ENCODE measurements at places on chromosomes 6 and 20.
A peak's percentile ranks its signal among the peaks of the same experiment; 100 is the strongest.

DNA sequence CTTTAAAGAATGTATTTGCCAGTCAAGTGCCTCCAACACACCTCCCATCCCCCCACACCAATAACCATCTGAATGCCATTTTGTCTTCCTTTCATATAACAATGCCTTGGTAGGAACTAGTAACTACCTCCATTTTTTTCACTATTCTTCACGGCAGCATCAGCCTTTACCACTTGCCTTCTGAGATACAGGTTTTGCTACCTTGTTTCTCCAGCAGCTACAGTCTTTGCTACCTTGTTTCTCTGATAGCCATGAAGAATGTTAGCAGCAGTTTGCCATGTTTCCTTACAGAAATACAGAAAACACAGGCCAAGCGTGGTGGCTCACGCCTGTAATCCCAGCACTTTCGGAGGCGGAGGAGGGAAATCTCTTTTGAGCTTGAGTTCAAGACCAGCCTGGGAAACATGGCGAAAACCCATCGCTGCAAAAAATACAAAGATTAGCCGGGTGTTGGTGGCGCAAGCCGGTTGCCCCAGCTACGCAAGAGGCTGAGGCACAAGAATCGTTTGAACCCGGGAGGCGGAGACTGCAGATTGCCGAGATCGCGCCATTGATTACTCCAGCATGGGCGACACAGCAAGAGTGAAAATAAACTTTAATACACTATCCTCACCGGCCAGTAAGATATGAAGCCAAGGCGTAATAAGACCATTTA, 100.9 kb downstream of the HFE start:
- peak; percentile 52 for DNase-seq

DNA sequence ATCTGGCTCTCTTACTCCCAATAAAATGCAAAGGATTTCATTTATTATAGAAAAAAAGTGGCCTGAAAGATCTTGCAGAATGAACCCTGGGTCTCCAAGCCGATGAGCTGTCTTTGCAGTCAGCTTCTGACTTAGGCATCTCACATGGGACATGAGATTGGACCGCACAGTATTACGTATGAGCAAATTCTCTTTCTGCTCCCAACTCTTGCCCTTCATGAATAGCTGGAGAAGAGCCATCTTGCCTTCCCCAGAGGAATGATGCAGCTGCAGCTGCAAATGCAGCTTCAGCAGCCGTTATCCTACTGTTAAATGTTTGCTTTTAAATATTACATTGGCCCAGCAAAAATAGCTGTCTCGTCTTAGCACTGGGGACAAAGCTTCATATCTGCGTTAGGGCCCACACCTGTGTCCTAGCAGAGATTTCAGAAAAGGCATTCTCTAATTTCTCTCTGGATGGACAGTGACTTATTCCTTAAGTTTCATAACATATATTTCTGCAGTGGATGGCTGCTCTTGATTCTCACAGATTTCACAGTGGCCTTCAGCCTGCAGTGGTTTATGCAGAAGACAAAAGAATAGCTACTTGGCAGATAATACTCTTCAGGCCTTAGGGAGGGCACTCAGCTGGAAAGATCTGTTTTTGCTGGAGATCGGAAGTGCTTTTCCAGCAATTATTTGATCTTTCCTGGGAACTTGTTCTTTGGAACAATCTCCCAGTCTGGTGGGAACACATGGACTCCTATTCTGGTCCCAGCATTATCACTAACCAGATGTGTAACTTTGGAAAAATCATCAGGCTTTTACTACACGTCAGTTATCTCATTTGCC, 129.2 kb downstream of the FYN start:
- no peak for DNase-seq

DNA sequence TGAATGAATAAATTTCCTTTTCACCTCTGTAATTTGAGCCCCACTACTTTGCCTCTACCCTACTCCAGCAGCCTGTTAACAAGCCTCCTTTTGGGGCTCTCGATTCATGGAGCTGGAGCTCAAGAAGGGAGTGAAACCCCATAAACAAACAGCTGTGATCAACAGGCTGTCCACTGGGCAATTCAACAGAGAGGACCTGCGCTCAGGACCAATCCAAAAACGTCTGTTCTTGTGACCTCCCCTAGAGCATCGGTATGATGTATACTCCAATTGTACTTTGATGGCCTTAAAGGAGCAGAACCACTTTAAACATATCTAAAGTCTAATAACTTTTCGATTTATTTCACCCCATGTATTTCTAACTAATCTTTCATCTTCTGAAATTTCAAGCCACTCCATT, 37.4 kb downstream of the HIVEP2 start:
- no peak for DNase-seq

GRCh38 chr6:149983145-149983544, 19.4 kb downstream of the ULBP1 start:
- no peak for DNase-seq

- no peak for DNase-seq
Observed at GRCh38 chr6:53203483-53203882, 54.8 kb upstream of the GCM1 start.

DNA sequence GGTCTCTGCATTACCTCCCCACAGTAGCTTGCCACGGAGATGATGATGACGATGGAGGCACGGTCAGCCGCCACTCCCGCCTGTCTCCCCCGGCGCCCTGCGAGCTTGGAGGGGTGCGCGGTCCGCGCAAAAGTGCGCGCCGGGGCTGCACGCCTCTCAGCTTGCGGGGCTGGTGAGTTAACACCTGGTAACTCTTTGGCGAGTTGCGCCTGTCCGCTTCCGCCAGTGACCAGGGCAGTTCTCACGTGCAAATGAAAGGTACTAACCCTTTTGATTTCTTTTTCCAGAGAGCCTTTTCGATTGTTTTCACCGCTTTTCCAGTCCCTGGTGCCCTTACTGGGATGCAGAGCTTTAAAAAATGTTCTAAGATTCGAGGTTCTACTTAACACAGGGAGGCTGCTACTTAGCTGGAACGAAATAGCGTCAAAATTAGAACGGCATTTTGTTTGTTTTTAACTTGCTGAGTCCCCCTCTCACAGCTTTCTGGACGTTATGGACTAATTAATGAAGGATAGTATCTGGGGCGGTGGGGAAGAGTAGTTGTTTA, 6.2 kb downstream of the GRIK2 start:
- DNase-seq = no peak

- DNase-seq = no peak
Observed at GRCh38 chr6:43311666-43312065, 3.0 kb upstream of the CRIP3 start.

GRCh38 chr6:41914869-41915530, 5.9 kb downstream of the MED20 start:
- no peak for DNase-seq

DNA sequence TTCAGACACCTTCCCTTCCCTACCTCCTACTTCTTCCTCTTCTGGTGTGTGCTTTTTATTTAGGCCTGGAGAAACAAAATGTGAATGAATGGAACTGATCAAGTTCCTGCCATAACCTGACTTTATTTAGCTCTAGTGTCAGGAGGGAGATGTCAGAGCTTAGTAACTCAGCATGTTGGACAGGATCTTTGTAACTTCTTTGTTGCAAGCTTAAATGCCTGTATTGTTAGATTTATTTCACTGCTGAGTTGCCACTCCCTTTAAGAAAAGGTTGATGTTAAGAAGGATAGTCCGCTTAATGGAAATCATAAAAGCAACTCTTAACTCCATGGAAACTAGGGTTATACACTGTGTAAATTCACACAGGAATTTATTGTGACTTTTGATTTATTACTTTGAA, 2.2 kb downstream of the FAM120B start:
- DNase-seq = no peak

GRCh38 chr6:147900247-147900830, 391.8 kb downstream of the SAMD5 start:
- no peak for DNase-seq

DNA sequence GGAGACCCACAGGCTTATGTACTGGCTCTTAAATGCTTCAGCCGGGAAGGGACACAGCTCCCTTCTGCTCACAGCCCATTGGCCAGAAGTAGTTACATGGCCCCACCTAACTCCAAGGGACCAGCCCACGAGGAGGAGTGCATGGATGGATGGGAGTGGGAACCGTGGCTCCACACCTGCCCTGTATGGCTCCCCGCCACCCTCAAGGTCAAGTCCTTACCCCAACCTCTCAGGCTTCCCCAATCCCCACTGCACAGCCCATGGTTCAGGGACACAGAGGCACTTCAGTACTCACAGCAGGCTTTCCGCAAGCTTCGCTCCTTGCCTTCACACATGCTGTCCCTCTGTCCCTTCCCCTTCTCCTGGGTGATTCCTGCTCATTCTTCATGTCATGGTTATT, 137.9 kb upstream of the KCNG1 start:
- no peak for DNase-seq

DNA sequence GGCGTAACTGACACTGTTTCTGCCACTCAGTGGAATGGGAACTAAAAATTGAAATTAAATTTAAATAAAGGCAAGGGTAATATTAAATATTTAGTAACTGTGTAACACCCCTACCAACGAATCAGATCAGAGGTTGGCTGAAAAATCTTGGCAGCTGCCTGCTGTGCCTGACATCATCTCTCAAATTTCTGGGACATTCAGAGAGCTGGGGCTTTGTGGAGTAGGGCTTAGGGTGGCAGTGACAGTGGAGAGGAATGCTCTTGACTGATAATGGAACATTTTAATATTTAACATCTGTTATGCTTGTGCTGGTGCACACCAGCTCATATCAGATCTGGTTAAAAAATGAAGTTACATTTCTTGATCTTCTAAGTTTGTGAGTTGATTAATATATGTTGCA, 62.2 kb downstream of the RFPL4B start:
- DNase-seq = no peak

- DNase-seq = no peak
Observed at GRCh38 chr20:4767084-4767483, 45.4 kb downstream of the PRND start.

GRCh38 chr6:135310291-135310690, 129.2 kb downstream of the MYB start:
- DNase-seq = no peak

DNA sequence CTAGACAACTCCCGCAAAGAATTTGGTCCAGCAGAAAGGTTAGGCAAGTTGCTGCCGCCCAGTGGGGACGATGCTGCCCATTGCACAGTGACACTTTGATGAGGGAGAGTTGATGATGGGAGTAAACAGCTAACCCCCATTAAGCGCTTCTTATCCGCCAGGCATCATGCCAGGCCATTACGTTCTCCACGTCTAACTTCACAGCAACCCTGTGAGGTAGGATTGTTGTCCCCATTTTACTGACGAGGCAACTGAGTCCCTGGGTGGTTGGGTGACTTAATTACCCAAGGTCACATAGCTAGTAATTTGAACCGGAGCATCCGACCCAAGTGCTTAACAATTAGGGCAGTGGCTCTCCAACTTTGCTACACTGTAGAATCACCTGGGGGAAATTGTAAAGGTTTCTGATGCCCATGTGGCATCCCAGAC, 738 bp downstream of the RALGAPB start:
- DNase-seq = no peak

- DNase-seq = peak; percentile 75
Observed at GRCh38 chr20:47727170-47727880, 58.0 kb downstream of the SULF2 start.

DNA sequence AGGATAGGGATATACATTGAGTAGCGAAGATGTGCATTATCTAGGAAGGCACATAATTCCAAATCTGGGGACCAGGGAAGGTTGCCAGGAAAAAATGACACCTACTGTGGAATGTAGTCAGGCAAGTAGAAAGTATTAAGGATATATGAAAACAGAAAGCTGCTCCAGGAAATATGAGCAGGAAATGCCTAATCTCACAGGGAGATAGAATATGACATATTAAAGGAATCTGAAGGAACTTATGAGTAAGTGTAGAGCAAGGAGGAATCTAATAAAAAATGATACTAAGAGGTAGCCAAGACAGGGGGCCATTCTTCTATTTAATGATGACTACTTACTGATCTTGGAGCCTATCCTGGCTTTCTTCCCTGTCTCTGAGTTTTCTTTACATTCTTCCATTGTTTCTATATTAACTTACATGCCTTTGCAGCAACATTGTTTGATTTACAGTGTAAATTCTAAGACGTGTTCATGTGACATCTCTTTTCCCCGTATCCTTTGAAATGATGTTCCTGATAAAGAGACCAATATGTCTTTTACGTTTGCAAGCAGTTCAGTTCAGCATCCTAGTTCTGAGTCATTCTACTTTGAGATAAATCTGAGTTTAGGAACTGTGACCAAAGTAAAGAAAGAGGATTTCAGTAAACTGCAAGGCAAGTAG, 58.6 kb downstream of the TINAG start:
- no peak for DNase-seq

GRCh38 chr6:53930330-53930729, 135.5 kb downstream of the LRRC1 start:
- no peak for DNase-seq

DNA sequence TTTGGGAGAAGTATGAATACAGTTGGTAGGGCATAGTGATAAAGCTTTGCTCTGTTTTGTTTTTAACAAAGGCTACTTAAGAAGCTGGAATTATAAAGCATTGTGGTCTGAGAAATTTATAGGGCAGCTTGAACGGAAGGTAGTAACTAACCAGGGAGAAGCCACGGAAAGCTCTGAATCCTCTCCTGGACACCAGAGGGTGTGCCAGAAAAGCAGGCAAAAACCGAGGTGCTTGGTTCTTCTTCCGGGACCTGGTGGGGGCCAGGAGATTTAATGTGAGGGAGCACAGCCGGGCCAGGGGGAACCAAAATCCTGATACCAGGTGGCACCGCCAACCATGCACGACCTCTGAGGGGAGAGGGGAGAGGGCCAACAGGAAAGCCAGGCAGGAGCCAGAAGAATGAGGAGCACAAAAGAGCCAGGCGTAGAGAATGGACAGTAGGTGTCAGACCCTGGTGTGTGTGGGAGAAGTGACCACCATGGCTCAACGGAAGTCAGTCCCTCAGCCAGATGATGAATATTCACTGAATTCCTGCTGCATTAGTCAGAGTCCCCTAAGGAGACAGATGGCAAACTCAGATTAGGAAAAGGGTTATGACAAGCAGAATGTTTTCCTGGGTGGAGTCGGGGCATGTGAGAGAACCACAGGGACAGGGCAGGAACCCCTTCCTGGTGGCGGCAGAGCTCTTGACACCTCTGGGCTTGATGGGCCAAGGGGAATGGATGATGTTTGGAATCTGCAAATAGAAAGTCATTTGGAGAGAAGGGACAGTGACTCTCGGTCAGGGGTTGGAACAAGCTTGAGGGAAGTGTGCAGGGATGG, 262.3 kb downstream of the ZNF217 start:
- no peak for DNase-seq

- DNase-seq = no peak
Observed at GRCh38 chr6:144289006-144289405, 3.9 kb downstream of the UTRN start.

- DNase-seq = no peak
Observed at GRCh38 chr6:2108700-2109306, 136.6 kb downstream of the GMDS start.

- no peak for DNase-seq
Observed at GRCh38 chr6:7787137-7787608, 61.3 kb downstream of the BMP6 start.

Data from activated T-cell treated with anti-CD3 and anti-CD28 coated beads, Interleukin-2, amount 50 U/mL, for 24 hours (primary cell).